ENCODE measurements at places on chromosomes 12 and 14.
A peak's percentile ranks its signal among the peaks of the same experiment; 100 is the strongest.

GRCh38 chr12:107223821-107224220, 130.5 kb upstream of the CRY1 start:
- peak; percentile 48 for DNase-seq

GRCh38 chr12:106387848-106388377, 30.4 kb downstream of the POLR3B start:
- no peak for DNase-seq

DNA sequence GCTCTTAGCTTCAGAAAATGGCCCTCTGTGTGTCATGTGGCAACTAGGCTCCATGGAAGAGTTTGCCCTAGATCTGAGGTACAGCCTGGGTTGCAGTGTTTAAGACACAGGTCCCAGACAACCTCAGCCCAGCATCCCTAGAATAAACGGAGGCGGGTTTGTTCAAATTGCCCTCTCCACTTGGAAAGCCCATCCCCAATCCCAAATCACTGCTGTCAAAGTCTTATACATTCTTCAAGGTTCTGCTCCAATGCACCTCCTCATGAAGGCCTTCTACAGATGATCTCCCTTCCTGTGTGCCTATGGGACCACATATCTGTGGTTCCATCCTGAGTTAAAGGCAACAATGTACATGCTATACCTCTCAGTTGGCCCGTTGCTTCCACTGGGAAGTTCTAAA, 289.8 kb downstream of the DPF3 start:
- no peak for DNase-seq

- DNase-seq, result no peak
Measured at GRCh38 chr14:84272290-84272721, 1257.6 kb upstream of the FLRT2 start.

GRCh38 chr12:32265951-32266350, 133.4 kb upstream of the FGD4 start:
- DNase-seq, result no peak
